ENCODE measurements at places on chromosomes 13 and 19. TPM values are rescaled to one million over a fixed set of nuclear protein-coding genes. Genes with fewer than 3 reads are reported as not detected.

The ZNF439 gene
- not detected for total RNA-seq

The RGS9BP gene
- total RNA-seq, result 0.15 TPM

The ZFP36 gene
- total RNA-seq, result 15.1 TPM

DNA sequence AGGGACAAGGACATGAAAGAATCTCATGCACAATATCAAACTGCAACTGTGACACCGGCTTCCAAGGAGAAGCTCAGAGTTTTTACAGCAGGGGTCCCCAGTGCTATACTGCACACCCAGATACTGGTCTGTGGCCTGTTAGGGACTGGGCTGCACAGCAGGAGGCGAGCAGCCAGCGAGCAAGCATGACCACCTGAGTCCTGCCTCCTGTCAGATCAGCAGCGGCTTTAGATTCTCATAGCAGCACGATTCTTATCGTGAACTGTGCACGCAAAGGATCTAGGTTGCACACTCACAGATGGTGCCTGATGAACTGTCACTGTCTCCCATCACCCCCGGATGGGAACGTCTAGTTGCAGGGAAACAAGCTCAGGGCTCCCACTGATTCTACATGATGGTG is 13.1 kb upstream of the CD22 start:
- no peak for DNase-seq

GRCh38 chr13:42109957-42110356 is 61.5 kb downstream of the DGKH start:
- DNase-seq, result no peak

DNA sequence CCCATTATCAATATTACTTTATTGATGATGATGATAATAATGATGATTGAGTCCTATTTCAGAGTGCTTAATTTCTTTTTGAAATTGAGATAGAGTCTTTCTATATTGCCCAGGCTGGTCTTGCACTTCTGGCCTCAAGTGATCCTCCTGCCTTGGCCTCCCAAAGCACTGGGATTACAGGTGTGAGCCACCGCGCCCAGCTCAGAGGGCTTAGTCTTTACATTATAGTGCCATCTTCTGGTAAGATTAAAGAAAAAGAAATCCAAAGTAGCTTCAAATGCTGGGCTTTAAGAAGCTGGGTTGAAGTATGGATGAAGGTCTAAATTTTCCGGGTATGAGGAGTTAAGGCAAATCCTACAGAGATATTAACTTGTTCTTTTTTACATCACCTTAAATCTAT is 3.4 kb upstream of the ZNF333 start:
- peak; percentile 18 for DNase-seq

All from NCI-H460 (cell line).